ENCODE measurements at places on chromosomes 4 and X.

DNA sequence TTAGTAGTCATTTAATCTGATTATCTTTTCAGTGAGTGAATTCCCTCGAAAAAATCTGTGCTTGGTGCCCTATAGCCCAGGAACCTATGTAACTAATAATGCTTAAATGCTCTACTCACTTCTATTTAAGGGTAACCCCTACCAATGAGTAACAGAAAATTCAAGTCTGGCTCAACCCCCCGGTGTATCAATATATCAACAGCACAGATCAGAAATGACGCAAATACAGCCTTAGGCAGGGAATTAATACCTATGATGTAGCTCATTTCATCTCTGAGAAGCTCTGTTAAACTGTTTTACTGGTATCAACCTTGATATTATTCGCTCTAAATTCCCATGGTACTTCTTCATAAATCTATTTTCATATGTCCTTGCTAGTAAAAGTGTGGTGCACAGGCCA, 28.6 kb downstream of the PDGFC start:
- no peak for DNase-seq

DNA sequence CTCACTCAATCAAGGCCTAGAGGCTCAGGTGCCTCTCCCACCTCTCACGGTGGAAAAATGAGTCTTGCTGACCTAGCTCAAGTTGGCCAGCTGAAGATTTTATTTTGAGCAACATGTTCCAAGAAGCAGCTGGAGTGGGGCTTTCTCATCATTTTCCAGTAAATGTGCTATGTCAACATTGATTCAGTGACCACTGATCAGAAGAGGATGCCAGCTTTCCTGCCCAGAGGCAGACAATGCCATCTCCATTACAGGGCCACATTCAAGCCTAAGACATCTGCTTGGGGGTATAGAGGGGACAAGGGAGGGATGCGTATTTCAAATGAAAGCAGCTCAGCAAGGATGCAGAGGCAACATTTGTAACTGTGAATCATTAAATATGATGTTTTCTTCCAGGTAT, 3.0 kb downstream of the MEPE start:
- no peak for DNase-seq

DNA sequence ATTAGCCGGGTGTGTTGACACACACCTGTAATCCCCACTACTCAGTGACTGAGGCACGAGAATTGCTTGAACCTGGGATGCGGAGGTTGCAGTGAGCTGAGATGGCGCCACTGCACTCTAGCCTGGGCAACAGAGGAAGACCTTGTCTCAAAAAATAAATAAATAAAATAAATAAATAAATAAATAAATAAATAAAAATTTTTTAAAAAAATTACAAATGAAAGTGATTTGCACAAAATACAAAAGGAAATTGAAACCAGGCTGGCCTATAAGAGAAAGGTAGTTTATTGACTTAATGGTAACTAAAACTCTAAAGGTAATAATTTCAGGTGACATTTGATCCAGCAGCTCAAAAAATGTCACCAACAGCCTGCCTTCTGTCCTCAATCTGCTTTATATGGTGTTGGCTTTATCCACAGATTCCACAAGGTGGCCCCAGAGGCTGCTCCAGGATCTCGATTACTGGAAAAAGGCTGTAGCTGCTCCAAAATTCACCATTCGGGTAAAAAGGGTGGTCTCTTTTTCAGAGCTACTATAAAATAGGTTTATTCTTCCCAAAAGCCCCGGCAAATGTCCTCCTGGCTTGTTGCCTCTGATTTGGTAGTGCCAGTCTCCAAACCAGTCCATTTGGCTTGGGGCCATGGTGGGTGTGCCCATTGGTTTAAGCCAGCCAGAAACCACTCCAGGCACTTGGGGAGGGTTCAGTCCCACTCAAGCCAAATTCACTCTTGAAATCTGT, 61.4 kb upstream of the TRIM2 start:
- DNase-seq = peak; percentile 59

DNA sequence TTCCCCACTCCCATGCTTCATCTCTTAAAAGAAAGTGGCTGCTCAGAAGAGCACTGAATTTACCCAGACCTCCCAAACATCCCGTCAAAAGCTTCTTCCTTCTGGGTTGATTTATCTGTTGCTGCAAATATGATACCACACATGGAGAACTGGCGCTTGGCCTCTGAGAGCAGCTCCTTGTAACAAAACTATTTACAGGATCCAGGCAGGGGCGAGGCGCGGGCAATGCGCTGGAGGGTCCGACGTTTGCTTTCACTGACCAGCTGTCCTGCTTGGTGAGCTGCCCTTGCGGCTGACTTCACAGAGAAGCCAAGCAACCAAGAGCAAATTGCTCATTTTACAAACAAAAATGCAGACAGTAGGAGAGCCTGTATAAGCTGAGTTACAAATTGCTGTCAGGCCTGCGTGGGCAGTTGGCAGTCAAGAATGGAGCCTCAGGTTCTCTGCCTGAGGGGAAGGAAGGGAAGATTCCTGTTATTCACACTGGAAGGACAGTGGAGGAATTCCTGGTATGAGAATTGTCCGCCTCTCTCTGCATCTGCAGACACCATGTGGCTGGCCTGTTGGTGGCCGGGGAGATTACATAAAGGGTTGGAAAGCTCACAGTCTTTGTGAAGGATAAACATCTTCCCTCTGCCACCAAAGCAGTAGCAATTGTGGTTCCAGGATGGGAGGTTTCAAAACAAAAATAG, 192.2 kb upstream of the LEF1 start:
- DNase-seq = no peak

DNA sequence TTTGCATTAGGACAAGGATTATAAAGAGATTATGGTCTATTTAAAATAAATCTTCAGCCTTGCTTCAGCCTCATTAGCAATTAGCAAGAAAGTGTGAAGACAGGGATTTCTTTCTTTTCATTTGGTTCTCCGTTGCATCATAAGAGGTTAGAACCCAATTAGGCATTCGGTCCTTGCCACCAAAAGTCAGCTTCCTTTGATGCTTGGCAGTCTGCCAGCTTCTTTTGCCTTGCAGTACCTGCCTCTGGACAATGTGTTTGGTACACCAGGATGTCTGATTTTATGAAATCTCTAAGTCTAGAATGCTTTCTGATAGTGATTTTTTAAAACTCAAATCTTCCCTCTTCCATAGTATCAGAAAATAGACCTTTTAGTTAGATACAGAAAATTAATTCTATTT, 12.4 kb downstream of the SMIM20 start:
- DNase-seq = no peak

GRCh38 chrX:150935467-150935866, 37.0 kb upstream of the CD99L2 start:
- no peak for DNase-seq

GRCh38 chr4:26204249-26204825, 116.5 kb upstream of the RBPJ start:
- DNase-seq = peak; percentile 45

- no peak for DNase-seq
These were observed 66.0 kb upstream of the STOX2 start for GRCh38 chr4:183838987-183839712.

- peak; percentile 34 for DNase-seq
These were observed 11.7 kb upstream of the TMEM156 start for GRCh38 chr4:39043861-39044363.

DNA sequence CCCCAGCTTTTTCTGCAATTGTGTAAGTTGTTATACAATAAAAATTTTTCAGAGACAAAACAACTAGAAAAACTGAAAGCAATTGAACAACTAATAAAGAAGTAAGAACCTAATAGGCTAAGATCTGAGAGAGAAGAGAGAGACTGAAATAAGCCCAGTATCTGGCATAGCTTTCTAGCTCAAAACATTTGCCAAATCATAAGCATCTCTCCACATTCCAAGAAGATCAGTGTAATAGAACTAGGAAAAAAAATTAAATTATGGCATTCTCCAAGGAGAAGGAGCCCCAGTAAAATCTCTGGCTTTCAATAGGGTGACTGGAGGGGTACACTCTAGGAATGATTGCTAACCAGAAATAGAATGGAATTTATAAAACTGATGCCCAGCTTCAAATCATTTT, 19.0 kb upstream of the PPP3CA start:
- no peak for DNase-seq

DNA sequence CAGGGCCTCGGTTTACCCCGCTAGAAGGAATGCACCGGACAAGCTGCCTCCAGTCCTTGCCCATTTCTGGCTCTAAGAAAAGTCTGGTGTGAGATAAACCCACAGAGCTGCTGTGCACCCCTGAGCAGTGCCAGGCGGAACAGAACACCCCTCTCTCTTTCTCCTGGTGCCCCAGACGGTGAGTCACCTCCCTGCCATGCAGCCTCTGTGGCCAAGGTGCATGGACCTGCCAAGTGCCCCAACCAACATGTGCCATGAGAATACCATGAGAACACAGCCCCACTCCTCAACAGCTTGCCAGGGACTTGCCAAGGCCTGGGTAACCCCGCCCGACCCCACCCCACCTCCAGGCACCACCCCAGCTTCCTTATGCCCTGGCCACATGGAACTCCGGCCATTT, 47.7 kb upstream of the MAN2B2 start:
- DNase-seq = no peak

DNA sequence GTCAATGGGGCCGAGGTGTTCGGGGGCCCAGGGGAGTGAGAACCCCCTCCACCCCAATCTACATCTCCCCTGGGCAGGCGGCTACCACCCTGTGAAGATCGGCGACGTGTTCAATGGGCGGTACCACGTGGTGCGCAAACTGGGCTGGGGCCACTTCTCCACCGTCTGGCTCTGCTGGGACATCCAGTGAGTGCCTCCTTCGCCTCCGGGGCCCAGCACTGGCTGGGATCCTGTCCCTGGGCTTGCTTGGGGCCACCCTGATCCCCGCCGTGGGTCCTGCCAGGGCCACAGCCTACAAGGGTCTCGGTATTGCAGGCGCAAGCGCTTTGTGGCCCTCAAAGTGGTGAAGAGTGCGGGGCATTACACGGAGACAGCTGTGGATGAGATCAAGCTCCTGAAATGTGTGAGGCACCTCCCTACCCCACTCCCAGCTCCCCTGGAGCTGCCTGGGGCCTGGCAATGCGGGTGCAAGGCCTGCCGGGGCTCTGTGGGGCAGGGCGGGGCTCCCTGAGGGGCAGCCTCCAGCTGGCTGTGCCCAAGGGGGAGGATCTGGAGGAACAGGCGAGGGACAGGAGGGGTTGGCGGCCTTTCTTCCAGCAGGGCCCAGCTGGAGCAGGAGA, 697 bp downstream of the SRPK3 start:
- DNase-seq = no peak

GRCh38 chr4:156773648-156774357, 197.8 kb downstream of the PDGFC start:
- no peak for DNase-seq

DNA sequence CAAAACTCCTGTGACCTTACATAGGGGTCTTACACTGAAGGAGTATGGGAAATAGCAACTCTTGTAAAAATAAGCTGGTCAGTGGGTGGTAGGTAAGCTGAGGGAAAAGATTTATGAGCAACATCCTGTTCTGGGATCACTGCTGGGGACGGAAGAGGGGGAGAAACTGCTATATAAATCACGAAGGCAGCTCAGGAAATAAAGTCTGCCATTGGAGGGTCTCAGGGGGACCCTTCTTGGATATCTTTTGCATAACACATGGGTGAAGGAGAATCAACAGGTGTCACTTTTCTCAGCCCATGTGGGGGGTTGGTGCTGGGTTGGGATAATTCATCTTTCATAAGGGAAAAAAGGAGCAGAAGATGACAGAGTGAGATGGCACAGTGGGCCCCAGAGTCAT, 33.7 kb downstream of the AFF1 start:
- DNase-seq = no peak

- no peak for DNase-seq
These were observed 145.1 kb upstream of the IL1RAPL2 start for GRCh38 chrX:104420907-104421306.

DNA sequence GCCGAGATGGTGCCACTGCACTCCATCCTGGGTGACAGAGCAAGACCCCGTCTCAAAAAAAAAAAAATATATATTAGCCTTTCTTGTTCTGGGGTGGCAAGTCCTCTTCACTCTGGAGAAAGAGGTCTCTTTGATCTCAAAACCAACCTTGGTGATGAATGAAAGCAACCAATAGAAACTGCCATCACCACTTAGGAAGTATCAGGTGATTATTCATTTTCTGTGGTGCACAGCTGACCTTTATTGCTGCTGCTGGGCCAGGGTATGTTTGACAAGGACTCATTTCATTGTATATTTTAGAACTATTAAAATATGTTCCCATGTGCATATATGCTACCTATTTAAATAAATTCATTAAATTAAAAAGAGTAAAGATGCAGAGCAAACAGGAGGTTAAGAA, 76.0 kb upstream of the KIT start:
- no peak for DNase-seq

- DNase-seq = no peak
These were observed 141.8 kb downstream of the TSPAN5 start for GRCh38 chr4:98516441-98517217.

GRCh38 chr4:113350576-113350975, 301.1 kb downstream of the ANK2 start:
- no peak for DNase-seq

- DNase-seq = no peak
These were observed 676.6 kb downstream of the FAT4 start for GRCh38 chr4:125991398-125991797.

DNA sequence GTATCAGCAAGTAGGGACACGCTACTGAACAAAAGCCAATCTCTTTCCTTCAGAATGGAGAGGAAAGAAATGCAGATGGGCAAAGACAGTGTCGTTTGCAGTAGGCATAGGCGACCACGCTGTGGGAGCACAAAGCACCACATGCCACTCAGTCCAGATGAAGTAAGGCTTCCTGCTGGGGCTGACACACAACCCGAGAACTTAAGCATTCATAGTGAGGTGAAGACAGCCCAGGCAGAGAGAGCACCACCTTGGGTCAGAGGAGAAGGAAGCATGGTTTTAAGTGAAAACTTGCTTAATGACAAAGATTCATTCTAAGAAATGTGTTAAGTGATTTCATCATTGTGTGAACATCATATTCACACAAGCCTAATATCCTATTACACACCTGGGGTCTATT, 238.8 kb downstream of the MGST2 start:
- no peak for DNase-seq

GRCh38 chr4:19971829-19972228, 279.9 kb upstream of the SLIT2 start:
- DNase-seq = no peak

DNA sequence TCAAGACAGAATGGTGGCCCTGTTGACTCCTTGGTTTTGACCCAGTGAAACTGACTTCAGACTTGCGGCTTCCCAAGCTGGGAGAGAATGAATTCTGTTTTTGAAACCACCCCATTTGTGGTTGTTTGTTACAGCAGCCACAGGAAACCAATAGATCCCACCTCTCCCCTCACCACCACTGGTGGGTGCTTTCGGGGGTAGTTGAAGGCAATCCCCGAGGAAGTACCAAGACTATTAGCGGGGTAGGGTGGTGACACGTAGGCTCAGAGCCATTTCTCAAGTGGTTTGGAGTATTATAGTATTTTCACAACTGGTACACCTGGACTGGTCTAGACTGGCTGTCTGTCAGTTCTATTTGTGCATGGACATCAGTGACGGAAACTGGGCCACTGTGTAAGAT, 189.1 kb upstream of the RBPJ start:
- peak; percentile 52 for DNase-seq

- DNase-seq = no peak
These were observed 23.8 kb downstream of the ARHGAP10 start for GRCh38 chr4:147755561-147756295.

- DNase-seq = no peak
These were observed 156.3 kb upstream of the NOCT start for GRCh38 chr4:138859254-138859653.

- DNase-seq = no peak
These were observed 45.7 kb downstream of the ACOX3 start for GRCh38 chr4:8394806-8395205.

GRCh38 chrX:118250445-118250844, 95.5 kb upstream of the WDR44 start:
- DNase-seq = no peak

GRCh38 chr4:137572647-137573046, 40.4 kb upstream of the PCDH18 start:
- no peak for DNase-seq

Data from CD4-positive, alpha-beta T cell treated with Interleukin-4 for 1 hour (primary cell).